NCI-H187 (cell line): ENCODE measurements at places on chromosomes 13 and 19.

DNA sequence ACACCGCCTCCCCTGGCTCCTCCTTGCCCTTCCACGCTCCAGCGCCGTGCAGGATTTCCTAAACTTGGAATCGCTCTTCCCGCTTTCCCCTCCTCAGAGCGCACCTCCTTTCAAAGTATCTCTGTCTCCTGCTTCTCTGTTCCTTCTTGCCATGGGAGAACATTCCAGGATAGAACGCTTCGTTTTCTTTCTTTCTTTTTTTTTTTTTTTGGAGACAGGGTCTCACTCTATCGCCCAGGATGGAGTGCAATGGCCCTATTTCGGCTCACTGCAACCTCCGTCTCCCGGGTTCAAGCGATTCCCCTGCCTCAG lies 574 bp upstream of the XPO4 start:
- DNase-seq: no peak

- peak; percentile 78 for DNase-seq
Measured at GRCh38 chr19:49338691-49339300, 3.6 kb downstream of the CD37 start.

GRCh38 chr13:52162279-52163101 lies 3.1 kb upstream of the NEK3 start:
- DNase-seq: no peak

DNA sequence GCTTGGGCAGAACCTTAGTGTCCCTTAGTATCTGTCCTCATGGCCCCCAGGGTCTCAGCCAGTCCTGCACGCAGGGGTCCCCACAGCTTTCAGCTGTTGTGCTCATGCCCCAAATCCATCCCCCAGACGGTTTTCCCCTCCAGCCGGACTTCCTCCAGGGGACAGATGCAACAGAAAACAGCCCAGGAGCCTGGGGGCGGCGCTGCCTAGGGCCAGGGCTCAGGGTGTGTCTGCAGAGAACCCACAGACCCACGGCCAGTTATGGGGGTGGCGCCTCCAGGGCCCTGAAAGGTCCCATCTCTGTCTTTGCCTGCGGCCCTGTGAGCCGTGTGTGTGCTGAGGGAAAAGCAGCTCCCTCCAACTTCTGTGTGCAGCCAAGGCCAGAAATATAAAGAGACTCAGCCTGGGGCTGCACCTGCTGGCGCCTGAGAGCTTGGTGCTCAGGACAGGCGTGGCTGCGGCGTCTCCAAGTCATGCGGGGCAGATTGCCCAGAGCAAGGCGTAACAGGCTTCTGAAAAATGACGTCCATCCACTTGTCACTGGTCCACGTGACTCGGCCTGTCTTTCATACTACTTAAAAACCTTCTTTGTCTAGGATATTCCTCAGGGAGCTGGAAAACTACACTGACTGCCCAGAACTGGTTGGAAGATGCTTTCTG lies 22.1 kb upstream of the F7 start:
- DNase-seq: peak; percentile 98

DNA sequence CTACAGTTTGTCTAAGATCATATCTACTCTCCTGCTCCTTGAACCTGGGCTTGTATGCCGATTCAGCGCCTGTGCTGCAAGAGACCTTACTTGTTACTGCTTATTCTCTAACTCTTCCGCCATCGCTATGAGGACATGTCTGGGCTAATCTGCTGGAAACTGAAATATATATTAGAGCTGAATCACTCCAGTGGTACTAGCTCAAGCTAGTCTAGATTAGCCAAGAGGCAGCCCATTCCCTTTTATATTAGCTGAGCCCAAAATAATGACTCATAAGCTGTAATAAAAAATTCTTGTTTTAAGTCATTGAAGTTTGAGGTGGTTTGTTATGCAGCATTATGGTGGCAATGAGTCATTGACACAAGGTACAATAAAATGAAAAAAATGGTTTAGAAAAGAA lies 52.8 kb downstream of the SLC6A16 start:
- DNase-seq: no peak

DNA sequence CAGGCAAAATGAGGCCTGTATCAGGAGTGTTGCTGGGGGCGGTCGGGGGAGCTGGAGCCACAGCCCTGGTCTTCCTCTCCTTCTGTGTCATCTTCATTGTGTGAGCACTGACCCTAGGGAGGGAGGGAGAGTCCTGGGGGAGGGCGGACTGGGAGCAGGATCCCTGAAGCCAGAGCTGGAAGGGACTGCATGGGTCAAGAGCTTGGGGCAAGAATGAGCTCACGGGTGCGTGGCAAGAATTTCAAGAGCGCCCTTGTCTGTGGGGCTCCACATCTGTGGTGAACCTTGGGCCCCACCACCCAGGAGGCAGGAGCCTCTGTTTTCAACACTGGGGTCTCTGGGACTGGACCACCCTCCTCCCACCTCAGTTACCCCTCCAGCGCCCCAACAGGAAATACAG lies 4.7 kb downstream of the SIGLEC7 start:
- no peak for DNase-seq

DNA sequence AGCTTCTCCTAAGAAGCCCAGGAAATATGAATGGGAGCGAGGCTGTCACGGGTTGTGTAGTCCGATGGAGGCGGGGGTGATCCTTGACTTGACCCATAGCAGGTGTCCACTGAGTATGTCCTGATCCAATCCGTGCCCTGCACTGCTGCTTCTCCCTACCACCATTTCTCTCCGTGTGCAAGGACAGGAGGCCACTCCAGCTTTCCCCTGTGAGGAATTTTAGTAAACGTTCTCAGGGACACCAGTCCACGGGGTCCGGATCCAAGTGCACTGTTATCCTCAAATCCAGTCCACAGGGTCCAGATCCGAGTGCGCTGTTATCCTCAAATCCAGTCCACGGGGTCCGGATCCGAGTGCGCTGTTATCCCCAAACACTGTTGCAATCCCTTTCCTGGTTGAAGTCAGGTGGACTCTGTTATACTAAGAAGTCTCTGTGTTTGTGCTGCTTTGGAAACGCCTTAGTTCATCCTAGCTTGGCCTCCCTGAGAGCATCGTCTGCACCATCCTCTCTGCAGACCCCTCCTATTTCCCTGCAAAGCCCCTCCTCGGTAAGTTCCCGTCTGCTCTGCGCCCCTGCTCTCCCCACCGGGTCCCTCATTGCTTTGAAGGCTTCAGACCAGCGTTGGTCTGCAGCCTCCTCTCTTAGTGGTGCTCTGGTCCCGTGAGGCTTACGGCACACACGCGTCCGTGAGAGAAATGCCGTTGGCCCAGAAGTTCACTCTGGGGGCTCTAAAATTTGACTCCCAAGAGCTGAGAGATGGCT lies 303.5 kb downstream of the TEX29 start:
- DNase-seq: no peak

DNA sequence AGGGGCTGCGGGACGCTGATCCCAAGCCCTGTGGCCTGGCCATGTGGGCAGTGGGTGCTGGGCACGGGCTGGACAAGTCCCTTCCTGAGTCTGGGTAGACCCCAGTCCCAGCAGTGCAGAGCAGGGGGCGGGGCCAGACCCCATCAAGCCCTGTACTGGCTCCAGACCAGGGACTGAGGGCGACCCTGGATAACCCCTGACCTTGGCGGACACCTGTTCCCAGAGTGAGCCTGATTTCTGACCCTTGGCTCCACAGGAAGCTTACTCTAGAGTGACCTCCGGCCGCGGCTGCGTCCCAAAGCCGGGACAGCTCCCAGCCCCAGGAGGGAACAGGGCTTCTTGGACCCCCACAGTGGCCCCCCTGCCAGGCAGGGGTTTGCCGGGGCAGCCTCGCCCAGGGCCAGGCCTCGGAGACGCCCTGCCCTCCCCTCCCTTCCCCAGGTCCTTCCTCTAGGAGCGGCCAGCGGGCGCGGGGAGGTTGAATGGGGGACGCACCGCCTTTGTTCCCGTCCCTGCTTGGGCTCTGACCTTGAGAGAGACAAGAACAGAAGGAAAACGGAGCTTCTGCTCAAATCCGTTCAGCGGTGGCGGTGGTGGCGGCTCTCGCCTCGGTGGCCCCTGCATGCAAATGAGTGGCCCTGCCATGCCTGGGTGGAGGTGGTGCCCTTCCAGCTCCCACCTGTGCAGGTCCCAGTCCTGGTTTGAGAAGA lies 2.3 kb upstream of the EFNA2 start:
- no peak for DNase-seq
